Cardiac fibroblast (primary cell): ENCODE measurements at places on chromosomes 6 and 20.

DNA sequence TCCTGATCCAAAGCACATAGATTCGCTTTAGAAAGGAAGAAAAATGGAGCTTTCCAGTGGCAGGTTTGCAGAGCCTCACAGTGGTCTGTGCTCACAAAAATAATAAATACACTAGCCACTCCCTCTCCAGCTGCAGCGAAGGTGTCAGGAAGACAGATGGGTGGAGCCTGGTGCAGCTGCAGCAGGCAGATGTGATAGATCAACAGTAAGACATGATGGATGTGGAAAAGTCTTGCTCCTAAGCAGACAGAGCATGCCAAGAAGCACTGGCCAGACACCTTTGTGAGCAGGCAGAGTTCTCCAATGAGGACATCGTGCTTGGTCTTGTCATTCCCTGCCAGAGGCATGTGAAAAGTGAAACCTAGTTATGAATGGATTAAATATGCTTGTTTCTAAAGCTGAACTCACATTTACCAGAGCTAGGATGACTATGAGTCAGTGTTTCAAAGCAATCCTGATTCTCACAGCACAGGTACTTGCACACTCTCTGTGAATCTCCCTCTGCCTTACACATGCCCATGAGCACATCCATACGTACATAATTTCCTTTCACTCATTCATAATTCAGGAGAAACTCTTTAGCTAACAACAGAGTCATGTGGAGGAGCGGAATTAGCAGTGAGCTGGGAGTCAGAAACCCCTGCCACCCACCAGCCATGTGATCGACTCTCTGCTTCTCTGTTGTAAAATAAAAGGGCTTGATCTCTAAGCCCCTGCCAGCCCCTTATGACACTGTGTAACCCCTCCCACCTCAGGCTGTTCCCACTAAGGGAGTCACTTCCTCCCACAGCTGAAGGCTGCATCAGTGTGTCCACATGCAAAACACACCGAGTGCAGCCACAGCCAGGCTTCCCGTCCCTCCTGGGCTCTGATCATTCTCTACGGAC, 111.2 kb downstream of the SCML4 start:
- DNase-seq: no peak

GRCh38 chr6:68868646-68869045, 233.6 kb downstream of the ADGRB3 start:
- DNase-seq: no peak

GRCh38 chr6:160141001-160141726, 19.5 kb downstream of the SLC22A1 start:
- DNase-seq: peak; percentile 81

GRCh38 chr20:53872561-53873229, 197.7 kb downstream of the BCAS1 start:
- DNase-seq: peak; percentile 37

- DNase-seq: no peak
Measured at GRCh38 chr20:3221398-3222226, 12.3 kb downstream of the ITPA start.

GRCh38 chr6:30508890-30509736, 19.8 kb downstream of the HLA-E start:
- DNase-seq: peak; percentile 63

- DNase-seq: no peak
Measured at GRCh38 chr20:57747861-57748481, 38.2 kb upstream of the PMEPA1 start.

DNA sequence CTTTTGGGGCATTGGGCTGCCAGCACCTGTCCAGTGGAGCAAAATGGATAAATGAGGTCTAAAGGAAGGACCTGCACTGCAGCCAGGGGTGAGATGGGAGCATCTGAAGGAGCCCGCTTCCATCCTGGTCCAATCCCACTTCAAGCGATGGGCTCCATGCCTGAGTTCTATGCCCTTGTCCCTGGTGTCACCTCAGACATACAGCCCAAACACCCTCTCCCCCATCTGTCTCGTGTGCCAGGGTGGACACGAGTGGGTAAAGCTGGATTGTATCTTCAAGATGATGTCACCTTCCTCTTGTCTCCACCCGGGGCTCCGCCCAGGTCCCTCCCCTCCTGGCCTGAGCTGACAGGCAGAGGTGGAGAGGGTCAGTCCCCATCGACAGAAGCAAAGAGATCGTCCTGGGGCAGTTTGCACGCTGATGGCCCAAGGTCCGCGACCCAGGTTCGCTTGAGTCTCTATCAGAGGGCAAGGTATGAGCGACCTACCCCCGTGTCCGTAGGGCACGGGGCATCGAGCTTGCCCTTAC, 544 bp downstream of the SMIM29 start:
- peak; percentile 53 for DNase-seq

GRCh38 chr6:100891079-100891478, 9.9 kb upstream of the ASCC3 start:
- no peak for DNase-seq

DNA sequence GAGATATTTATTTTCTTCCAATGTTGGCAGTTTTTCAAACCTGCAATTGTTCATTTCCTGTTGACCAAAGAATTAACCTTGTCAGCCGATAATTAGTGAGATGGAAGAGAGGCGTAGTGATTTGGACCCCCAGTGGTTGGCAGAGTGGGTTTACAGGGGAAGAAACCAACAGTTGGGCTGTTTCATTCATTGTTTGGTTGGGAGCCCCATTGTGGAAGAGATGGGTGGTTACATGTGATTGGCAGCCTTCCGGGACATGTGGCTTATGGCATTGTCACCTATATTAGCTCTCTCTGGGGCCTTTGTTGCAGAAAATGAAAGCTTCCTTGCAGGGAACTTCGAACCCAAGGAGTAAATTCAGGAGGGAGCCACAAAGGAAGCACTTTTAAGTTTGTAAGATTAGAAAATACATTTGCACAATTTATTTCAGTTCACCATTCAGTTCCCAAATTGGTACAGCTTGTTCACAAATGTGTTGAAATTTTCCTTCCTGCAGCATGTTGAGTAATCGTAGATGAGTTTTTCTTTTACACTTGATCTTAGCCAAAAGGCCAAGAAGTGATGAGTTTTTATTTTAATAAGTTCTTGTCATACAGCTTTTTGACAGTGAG, 50.3 kb upstream of the CDKAL1 start:
- DNase-seq: peak; percentile 35

DNA sequence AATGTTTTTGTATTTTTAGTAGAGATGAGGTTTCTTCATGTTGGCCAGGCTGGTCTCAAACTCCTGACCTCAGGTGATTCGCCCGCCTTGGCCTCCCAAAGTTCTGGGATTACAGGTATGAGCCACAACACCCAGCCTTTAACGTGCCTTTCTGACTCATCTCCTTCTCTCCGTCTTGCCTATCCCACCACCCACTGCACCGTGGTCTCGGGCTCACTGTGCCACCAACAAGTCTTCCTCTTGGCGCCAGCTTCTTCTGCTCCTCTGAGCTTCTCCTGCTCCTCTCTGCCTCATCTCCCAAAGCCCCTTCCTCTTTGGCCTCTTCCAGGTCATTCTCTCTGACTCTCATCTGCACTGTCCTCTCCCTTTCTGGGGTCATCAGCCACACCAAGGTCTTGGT, 41.0 kb downstream of the TMEM242 start:
- DNase-seq: no peak

DNA sequence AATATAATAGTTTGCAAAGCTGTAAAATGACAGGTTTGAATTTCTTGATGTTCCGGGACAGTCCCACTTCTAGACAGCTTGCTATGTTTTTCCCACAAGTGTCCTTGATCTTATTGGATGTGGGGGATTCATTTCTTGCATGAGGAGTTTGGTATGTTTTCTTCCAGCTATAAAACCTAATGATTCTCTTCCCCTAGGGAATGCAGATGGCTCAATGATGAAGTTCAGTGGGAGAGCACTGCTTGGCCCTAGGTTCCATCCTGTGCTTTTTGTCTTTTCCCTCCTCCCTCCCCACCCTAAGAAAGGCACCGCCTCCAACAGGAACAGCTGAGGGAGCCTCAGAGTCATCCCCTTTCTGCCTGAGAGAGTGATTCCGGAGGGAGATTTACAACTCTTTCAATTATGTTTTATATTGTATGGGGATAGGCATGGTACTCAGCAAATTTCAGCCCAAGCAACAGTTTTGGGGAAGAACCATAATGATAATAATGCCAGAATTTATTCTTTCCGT, 149.2 kb downstream of the PHACTR1 start:
- no peak for DNase-seq

DNA sequence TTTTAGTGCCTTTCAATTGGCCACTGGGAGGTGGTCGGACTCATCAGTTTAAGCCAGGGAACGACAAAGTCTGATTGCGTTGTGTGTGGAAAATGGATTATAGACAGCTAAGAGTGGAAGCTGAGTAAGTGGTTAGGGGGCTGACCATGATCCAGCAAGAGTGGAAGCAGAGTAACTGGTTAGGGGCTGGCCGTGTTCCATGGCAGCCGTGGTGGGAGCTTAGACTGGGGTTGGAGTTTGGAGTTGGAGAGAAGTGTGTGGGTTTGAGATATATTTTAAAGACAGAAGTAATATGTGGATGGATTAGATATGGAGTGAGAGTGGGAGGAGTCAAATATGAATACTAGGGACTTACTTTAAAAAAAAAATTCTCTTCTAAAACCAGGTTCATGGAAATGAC, 41.7 kb downstream of the LRRN4 start:
- DNase-seq: no peak

GRCh38 chr6:5682530-5682929, 324.2 kb downstream of the NRN1 start:
- DNase-seq: no peak

GRCh38 chr6:125191916-125192609, 38.5 kb downstream of the TPD52L1 start:
- DNase-seq: peak; percentile 93

GRCh38 chr20:44714102-44714700, 968 bp upstream of the CCN5 start:
- no peak for DNase-seq

DNA sequence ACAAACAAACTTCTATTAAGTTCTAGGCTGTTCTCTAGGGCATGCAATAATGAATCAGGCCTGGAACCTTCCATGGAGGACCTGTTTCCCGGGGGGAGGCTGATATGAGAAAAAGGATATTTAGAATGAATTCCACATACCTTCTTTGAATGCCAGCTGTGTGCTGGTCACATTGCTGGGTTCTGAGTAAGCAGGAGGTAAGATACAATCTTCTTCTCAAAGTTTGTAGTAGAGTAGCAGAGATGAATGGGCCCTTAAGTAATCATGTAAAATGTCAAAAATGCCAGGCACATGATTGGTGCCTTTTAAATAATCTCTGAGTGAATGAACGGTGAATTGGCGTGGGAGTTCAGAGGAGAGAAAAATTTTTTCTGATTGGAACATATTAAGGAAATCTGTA, 47.4 kb downstream of the TGM2 start:
- peak; percentile 71 for DNase-seq

- DNase-seq: no peak
Measured at GRCh38 chr6:169564453-169565240, 137.2 kb downstream of the WDR27 start.

DNA sequence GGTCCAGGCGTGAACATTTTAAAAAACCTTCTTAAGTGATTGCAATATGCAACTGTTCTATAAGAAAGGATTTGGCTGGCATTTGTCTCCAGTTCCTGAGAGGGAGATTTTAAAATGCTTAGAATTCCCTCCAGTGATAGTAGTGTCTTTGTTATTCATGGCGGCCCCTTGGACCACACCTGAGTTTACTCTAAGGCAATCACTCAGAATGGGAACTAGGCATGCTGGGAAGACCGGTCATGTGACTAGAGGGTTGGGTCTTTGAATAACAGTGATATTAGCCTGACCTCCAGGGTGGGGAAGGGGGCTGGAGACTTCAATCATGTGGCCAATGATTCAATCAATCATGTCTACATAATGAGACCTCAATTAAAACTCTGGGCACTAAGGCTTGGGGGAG, 50.7 kb upstream of the UTRN start:
- no peak for DNase-seq

- DNase-seq: no peak
Measured at GRCh38 chr6:56513631-56514030, 129.1 kb downstream of the DST start.

DNA sequence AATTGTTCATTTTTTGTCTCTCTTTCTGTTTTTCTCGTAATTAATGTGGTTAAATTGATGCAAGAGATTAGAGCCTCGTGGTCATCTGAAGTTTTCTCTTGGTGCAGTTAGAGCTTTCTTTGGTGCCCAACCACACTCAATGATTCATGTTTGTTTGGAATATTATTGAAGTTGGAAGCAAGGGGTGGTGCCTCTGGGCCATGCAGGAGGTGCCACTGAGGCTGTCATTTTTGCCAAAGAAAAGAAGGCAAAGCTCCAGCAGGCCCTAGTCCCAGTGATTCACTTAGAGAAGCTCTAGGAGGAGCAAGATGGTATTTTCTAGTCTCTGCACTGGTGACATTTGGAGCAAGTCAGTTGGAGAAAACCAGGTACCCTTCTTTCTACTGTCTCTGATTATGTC, 144.5 kb upstream of the RALGAPA2 start:
- no peak for DNase-seq

GRCh38 chr6:142088858-142089216, 43.9 kb upstream of the GJE1 start:
- DNase-seq: peak; percentile 48

GRCh38 chr6:36263390-36264000, 6.4 kb upstream of the PNPLA1 start:
- no peak for DNase-seq

DNA sequence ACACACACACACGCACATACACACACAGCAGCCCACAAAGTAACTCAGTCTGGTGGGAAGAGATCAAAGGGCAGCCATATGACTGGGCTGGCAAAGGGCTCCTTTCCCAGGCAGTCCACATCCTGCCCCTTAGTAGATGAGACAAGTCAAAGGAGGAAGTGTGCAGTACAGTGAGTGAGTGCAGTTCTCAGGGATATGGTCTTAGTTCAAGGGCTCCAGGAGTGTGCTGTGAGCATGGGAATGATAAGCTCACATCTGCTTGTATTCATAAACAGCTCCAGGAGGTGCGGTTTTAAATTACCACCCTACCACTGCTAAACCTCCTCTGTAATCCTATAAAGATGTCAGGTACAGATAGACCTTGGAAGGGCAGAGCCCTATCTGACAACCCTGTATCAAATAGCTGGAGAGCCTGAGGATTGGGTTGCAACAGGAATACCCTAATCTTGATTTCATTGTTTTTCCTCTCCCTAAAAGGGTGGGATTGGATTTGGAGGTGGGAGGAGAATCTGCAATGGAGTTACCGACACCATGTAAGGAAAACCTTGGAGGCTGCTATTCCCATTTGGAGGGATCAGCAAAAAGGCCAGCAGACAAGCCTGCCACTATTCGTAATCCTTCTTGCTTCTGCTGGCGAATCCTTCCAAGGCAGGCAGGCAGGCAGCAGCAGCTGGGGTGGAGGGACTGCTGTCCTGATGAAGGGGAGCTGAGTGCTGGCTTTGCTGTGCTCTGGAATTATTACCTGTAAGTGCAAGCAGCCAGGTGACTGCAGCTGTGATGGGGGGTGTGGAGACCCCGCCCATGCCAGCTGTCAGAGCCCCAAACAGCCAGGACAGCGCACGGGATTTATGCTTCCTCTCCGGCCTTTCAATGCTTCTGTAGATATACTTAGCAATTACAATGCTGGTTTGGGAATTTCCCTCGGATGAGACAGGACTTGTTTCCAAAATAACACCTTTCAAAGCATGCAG, 342.7 kb downstream of the PRL start:
- DNase-seq: peak; percentile 81

DNA sequence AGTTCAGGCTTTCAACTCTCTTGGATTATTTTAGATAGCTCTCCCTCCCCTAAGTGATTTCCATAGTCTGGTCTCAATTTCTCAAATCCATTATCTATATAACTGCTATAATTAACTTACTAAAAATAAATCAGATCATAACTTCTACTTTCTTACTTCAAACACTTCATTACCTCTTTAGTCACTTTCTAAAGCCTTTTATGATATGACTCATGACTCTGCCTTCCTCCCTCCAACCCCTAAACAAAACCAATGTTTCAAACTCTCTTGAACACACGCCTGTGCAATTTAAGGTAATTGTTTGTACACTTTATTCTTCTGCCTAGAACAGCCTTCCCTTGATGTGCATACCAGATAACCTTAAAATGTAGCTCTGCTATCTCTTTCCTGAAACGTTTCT, 100.5 kb downstream of the LMBRD1 start:
- peak; percentile 31 for DNase-seq
